Stimulated activated CD8-positive, alpha-beta memory T cell treated with anti-CD3 and anti-CD28 coated beads, Interleukin-2, amount 100 ng/mL, for 1 hour (primary cell): ENCODE measurements at places on chromosomes 2 and 18.

- DNase-seq = no peak
Measured at GRCh38 chr2:218229239-218229638, 12.2 kb downstream of the ARPC2 start.

DNA sequence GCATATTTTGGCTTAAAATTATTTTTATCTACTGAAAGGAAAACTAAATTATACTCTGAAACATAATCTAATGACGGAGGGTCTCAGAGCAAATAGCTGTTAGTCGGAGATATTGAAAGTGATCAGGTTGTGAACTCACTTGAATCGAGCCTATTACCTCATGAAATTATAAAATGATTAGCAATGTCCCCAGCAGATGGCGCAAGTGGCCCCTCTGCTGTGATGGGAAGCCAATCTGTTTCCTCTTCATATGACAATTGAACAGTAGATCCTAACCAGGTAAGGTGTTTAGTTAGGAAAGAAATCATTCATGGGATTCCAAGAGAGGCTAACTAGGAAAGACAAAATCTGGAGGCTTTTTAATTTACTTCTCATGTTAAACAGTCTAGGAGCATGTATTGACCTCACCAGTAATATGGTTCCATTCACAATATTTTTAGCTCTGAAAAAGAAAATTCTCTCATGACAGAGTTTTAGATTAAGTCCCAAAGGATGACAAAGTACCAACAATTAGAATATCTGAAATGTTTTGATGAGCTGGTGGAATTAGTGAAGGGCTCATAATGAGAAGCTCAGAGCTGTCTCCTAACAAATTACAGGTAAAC is 29.9 kb upstream of the MPPE1 start:
- peak; percentile 57 for DNase-seq

DNA sequence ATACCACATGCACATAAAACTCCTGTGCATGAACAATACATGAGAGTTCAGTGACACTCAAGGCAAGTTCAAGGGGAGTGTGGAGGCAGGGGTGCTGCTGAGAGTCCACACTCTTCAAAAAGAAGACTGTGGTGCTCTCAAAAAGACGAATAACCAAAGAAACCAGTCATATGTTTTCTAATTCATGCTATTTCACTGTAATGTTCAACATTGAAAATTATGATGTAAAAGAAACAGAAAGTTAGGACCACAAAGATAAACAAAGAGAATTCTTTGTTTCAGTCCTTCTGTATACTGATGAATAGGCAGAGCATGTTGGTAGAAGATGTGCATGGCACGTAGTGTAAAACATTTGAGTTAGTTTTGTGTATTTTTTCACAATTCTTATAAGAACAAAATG is 864.2 kb upstream of the LRATD1 start:
- DNase-seq = no peak

DNA sequence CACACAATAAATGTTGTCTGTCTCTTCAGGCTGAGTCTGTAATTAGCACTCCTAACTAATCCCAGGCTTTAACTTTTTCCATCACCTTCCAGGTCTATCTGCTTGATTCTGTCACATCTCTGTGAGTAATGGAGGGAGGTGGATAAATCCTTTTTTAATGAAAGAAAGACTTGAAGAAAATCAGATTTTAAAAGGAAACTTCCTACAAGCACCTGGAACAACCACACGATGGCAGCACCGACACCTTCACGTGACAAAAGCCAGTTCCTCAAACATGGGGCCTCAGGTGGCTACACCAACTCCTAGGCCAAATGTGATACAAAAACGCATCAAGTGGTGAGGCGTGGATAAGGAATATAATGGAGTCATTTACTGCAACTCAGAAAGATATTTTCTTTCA is 41.8 kb downstream of the TGFBRAP1 start:
- no peak for DNase-seq

DNA sequence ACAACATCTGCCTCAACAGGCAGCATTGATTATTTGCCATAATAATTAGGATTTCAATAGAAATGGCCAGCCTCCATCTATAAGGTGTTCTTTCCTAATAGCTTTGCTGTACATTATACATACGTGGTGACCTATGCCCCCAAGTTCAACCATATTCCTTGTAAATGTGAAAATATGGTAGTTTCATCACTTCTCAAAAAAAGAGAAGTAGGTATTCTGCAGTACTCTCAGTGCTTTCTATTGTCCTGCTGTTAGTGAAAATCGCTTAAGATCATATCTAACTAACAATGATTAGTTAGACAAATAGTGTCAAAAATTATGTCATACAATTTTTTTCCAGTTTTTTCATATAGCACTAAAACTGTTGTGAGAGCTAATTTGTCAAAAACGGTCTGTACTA is 79.6 kb downstream of the SLC4A10 start:
- no peak for DNase-seq

DNA sequence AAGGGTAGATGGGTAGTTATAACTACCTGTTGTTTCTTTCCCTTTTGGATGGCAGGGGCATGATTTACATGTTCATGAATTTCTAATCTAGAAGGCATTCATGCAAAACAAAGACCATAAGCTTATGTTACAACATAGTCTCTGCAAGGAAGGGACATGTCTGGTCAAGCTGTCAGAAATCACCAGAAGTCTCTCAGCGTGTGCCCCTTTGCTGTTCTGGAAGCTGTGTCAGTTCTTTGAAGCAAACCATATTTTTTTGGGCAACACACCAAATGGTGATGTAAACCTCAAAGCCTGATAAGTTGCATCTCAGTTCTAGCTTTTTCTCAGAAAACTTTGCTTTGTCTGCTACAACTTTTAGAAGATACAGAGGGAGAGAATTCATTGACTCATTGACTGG is 173.5 kb upstream of the CTAGE1 start:
- no peak for DNase-seq

GRCh38 chr2:96534701-96535181 is 1.8 kb upstream of the ARID5A start:
- no peak for DNase-seq

DNA sequence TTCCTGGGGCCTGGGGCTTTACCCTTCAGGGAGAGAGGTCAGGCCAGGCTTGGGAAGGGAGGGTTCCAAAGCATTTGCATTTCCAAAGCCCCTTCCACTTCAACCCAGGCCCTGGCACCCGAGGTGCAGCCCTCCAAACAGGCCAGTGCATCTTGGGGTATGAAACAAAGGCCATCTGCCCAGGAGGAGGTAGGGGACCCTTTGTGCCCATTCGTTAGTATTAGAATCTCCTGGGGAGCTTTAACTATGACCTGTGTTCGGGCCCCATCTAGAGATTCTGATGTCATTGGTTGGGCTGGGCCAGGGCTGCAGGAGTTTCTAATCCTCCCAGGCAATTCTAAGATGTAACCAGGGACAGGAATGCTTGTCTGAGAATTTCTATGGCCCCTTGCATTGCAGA is 73.6 kb downstream of the CIB4 start:
- no peak for DNase-seq

GRCh38 chr2:207934720-207935119 is 90.6 kb downstream of the PLEKHM3 start:
- DNase-seq = no peak

- no peak for DNase-seq
Measured at GRCh38 chr18:2845172-2845571, 1.6 kb upstream of the EMILIN2 start.

DNA sequence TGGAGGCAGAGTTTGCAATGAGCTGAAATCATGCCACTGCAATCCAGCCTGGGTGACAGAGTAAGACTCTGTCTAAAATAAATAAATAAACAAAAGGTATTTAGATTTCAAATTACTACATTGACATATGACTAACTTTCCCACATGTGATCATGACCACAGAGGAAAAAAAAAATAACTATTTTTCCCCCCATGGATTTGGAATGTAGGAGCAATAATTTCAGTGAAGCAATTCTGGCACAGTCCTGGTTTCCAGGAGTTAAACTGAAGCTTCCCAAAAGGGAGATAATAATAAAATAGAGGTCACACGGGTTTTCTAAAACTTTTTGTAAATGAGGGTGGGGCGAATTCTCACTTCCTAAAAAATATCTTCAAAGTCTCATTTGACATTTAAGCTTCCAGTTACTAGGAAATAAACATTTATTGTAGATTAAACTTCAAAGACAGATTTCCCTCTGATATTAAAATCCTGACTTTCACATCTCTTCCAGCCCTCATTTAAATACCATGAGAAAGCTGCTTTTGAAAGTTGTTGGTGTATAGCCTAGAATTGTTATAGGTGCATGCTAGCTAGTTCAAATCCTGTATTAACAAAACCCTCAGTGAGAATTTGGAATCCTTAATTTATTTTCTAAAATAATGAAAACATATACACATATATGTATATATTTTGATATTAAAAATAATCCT is 20.7 kb downstream of the SLC19A3 start:
- no peak for DNase-seq

- DNase-seq = no peak
Measured at GRCh38 chr2:116145031-116145430, 1669.5 kb upstream of the DDX18 start.

- DNase-seq = no peak
Measured at GRCh38 chr2:39326644-39327043, 82.9 kb upstream of the CDKL4 start.

- DNase-seq = no peak
Measured at GRCh38 chr2:231683292-231684235, 24.8 kb upstream of the PTMA start.

DNA sequence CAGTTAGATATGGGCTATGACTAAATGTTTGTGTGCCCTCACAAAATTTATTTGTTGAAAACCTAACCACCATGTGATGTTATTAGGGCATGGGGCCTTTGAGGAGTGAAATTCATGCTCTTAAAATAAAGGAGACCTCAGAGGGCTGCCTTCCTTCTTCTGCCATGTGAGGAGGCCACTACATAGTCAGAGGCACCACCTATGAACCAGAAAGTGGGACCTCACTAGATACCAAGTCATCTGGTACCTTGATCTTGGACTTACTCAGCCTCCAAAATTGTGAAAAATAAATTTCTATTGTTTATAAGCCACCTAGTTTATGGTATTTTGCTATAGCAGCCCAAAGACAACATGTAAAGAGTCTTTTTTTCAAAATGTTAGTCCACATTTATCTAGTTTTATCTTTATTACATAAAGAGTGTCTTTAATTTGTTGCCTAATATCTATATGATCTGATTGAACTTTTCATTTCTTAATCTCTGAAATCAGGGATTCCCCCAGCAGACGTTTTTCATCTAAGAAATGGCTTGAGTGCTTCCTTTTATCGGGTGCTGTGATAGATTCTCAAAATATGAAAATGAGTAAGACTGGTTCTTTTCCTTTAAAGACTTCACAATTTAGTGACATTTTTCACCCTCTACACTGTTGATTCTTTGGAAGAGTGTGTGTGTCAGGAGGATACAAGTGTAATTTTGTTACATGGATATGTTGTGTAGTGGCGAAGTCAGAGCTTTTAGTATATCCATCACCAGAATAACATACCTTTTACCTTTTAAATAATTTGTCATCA is 34.2 kb downstream of the PMS1 start:
- no peak for DNase-seq

GRCh38 chr18:11511434-11512095 is 97.8 kb upstream of the SLC35G4 start:
- no peak for DNase-seq

DNA sequence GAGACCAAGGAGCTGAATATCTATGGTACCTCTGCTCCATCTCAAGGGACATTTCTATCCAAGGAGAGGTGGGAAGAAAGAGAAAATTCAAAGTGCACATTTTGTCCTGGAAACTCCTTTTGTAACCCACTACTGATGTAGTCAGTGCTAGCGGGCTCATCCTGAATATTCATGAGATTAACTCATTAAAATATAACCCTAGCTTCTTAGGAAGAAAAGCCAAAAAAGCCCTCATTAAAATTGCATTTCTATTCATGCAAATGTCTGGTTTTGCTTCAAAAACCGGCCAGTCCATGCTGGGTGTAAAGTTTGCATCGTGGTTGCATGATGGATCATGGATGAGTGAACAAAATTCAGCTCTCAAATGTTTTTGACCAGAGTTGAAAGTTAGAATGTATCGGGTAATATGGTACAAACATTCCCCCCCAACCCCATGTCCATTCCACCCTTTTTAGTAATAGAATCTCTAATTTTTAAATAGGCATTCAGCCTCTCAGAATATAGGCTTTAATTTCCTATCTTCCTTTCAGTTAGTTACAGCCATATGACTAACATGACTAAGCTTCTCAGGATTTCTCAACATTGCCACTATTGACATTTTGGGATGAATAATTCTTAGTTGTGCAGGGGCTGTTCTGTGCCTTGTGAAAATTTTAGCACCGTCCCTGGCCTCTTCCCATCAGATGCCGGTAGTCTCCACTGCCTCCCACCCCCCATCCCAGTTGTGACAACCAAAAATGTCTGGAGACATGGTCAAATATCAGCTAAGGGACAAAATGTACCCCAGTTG is 104.2 kb upstream of the RND3 start:
- no peak for DNase-seq

DNA sequence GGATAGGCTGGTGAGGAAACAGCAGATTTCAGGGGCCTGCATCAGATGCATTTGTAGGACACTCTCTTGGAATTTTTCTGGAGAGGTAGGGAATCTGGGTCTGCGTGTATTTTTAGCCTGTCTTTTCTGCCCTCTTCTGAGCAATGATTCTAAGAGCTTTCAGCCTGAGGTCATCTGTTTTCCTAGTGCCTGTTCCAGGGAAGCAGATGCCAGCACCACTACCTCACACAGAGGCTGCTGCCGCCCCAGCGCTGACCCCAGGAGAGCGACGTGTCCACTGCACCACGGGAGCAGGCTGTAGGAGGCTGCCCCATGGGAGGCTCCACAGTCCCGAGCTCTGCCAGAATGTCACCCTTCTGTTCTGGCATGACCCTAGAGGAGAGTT is 316.5 kb downstream of the CYP26B1 start:
- DNase-seq = no peak

- no peak for DNase-seq
Measured at GRCh38 chr2:239532859-239533258, 132.0 kb upstream of the HDAC4 start.

- DNase-seq = no peak
Measured at GRCh38 chr18:13756261-13756660, 29.8 kb downstream of the RNMT start.

- no peak for DNase-seq
Measured at GRCh38 chr18:24362757-24363156, 34.9 kb downstream of the OSBPL1A start.

GRCh38 chr2:101151859-101152271 is 683 bp upstream of the TBC1D8 start:
- no peak for DNase-seq

- no peak for DNase-seq
Measured at GRCh38 chr18:43115076-43115921, at the start of gene RIT2. RIT2 (minus strand) TSS chr18:43115685.

GRCh38 chr2:29643196-29643595 is 278.2 kb downstream of the ALK start:
- no peak for DNase-seq
